ENCODE measurements at places on chromosomes 4 and X.

DNA sequence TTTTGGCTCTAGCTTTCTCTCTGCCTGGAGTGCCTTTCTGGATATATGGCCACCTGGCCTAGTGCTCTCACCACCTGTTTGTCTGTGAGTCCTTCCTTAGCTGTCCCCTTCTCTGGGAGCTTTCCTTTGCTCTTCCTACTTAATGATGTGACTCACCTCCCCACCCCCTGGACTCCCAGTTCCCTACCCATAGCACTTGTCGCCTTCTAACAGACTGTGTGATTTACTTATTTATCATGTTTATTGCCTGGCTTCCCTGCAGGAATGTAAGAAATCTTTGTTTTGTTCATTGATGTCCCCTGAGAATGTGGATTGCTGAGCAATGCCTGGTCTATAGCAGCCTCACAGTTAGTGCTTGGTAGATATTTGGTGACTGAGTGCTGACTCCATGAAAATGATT is 18.9 kb downstream of the ADD1 start:
- DNase-seq: no peak

GRCh38 chr4:123673971-123674370 is 277.4 kb downstream of the SPRY1 start:
- no peak for DNase-seq

- DNase-seq: no peak
Observed at GRCh38 chr4:155403886-155404285, 27.1 kb upstream of the MAP9 start.

- DNase-seq: no peak
Observed at GRCh38 chr4:152166567-152166966, 369.3 kb downstream of the FBXW7 start.

DNA sequence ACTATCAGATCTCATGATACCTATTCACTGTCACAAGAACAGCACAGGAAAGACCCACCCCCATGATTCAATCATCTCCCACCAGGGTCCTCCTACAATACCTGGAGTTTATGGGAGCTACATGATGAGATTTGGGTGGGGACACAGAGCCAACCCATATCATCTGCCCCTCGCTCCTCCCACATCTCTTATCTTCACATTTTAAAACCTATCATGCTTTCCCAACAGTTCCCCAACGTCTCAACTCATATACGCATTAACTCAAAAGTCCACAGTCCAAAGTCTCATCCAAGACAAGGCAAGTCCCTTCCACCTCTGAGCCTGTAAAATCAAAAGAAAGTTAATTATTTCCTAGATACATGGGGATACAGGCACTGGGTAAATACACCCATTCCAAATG is 1185.2 kb downstream of the PCDH7 start:
- no peak for DNase-seq

- DNase-seq: no peak
Observed at GRCh38 chr4:34953145-34953799, 1291.0 kb downstream of the ARAP2 start.

- no peak for DNase-seq
Observed at GRCh38 chr4:6017030-6017429, 1.2 kb downstream of the C4orf50 start.

GRCh38 chr4:141179474-141180373 is 41.0 kb upstream of the ZNF330 start:
- no peak for DNase-seq

GRCh38 chr4:140070973-140071372 is 83.0 kb downstream of the MAML3 start:
- DNase-seq: no peak

DNA sequence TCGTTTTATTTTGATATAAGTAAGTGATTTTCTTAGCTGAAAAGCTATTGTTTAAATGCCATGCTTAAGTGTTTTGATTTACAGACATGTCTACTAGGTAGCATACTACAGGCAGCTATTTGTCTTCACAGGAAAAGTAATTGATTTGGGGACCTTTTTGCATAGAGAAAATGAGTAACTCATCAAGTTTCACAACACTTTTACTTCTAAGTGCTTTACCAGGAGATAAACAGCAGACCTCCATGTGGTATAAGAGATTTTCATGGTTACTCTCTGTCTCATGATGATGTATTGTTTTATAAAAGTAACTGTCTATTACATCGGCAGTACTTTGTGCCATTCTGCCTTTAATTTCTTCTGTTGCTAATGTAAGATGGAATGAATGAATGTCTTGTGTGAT is 28.7 kb downstream of the RBPJ start:
- DNase-seq: no peak

GRCh38 chr4:8329560-8329858 is 60.0 kb downstream of the HTRA3 start:
- DNase-seq: no peak

GRCh38 chr4:19844446-19844845 is 407.3 kb upstream of the SLIT2 start:
- no peak for DNase-seq

GRCh38 chr4:72218953-72219352 is 187.2 kb downstream of the NPFFR2 start:
- DNase-seq: no peak

- no peak for DNase-seq
Observed at GRCh38 chr4:184953971-184954370, 64.3 kb upstream of the HELT start.

DNA sequence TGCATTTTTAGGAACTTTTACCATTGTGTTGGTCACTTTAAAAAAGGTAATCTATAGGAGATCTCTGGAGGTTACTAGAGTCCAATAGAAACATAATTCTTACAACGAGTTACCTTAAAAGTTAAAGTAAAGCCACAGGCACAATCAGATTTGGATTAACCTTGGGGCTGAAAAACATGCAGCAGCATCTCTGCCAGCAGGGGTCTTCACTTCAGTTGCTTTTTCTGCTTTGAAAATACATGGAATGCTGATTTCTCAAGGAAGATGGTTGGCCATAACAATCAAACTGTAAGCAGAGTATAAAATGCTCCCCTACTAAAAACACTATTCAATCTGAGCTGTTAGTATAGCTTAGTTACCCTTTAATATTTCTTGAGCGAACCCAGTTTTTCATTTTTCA is 1072.3 kb upstream of the PCDH10 start:
- DNase-seq: no peak

DNA sequence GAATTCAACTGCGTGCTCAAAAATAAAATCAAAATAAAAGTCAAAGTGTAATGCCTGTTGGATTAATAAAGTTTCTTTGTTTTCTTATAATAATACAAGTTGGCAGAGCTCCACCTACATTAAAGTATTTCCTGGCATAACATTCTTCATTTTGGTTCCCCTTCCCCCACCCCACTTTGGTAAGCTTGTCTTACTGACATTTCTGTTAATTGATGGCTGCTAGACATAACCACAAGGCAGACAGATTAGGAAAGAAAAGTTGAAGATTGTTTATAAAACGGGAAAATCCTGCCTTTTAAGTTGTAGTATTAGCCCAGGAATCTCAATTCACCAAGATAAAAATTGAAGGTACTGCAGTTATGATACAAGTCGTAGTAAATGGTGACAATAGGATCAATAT is 246.5 kb upstream of the RPS6KA3 start:
- DNase-seq: no peak

DNA sequence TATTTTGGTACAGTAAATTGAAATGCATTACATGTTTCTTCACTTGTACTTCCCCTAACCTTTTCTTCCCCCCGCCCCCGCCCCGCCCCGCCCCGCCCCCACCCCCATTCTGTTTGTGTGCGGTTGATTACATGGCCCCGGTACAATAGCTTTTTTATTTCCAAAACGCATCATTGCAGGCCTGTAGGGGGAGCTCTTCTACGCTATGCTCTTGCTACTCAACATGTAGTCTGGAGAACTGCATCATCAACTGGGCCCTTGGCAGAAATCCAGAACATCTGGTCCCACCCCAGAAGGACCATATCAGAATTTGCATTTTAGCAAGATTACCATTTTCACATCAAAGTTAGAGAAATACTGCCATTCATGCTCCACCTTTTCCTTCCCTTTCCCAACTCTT is 333.3 kb upstream of the DDX53 start:
- DNase-seq: no peak

- no peak for DNase-seq
Observed at GRCh38 chrX:9628779-9629493, 136.7 kb downstream of the GPR143 start.

- no peak for DNase-seq
Observed at GRCh38 chr4:53653484-53654053, 62.3 kb upstream of the LNX1 start.

DNA sequence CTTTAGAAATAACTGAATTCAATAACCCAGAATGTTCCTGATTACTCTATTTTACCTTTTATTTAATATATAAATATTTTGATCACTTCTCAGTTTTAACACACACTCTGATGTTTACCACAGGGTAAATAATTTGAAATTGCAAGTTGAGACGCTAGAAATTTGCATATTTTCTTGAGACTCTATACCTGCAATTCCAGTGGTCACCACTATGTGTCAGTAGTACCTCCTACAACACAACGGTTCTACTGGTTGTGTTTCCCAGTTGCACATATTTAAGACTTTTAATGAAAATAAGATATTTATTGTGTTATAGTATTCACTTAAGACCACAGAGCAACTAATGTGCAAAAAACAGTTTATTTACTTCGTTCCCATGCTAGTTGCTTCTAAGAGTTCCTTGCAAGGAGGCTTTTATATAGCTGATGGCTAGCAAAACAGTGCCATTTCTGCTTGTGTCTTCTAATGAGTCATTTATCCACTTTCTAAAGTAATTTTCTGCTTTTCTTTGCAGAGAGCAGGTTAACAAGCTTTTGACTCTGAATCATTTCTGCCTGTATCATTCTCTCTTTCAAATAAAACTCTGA is 98.9 kb upstream of the PDLIM3 start:
- no peak for DNase-seq

DNA sequence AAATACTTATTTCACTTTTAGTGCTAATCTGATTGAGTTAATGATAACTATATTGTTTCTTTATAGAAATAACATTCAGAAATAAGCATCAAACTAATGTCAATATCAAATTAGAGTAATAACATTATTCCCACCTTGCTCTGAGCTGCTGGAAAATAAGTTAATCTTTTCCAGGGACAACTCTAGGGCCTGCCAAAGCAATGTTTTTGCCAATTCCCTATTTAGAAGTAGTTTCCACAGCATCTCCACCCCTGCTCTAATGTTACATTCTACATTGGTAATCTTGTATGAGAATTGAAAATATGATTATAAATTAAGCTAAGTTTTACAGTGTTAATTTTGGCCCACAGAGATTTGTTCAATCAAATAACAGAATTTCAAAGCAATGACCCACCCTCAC is 68.3 kb downstream of the REELD1 start:
- DNase-seq: no peak

DNA sequence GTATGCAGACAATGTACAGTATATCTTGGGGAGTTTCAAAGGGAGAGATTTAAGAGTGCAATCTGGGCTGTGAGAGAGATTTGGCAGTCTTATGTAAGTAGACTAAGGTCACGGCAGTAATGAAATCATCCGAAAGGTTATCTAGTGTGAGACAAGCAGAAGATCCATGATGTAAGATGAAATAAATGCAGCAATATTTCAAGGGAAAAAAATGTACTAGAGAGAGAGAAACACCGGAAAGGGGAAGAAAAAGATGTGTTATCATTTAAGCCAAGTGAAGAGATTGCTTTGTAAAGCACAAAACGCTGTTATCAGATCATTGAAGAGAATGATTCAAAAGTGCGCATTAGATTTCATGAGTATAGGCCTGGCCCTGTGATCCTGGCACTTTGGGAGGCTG is 88.4 kb upstream of the GUCY1A1 start:
- no peak for DNase-seq

DNA sequence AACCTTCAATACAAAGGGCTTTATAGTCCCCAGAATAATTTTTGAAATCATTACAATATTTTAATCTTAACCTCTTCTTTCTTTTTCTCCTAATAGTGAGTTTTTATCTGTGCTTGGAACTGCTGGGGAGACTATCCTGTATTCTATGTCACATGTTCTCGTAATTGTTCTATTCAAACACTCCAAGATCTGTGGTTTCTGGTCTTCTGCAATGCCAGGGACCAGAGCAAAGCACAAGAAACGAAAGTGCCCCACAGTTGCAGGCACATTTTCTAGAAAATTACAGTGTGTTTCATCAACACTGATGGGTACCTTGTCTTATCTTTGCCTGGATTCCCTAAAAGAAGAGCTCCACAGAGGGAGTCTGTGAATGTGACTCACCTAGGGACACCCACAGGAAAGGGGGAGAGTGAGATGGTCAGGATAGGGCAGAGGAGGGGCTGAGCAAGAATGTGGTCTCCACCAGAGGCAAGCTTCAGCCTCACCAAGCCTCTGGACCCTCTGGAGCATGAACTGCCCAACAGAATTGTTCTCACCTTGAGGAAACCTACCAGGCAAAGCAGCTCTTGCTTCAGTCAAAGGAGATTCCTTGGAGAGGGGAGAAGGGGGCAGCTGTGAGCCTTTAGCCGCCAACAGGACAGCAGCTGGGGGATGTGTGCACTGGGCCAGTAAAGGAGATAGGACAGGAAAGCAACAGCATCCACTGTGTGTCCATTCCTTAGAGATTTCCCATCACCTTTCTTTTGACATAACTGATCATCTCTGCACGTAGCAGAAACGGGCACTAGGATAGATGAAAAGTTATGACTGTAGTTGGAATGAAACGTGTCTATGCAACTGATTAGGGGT is 25.9 kb downstream of the UNC5C start:
- DNase-seq: no peak

DNA sequence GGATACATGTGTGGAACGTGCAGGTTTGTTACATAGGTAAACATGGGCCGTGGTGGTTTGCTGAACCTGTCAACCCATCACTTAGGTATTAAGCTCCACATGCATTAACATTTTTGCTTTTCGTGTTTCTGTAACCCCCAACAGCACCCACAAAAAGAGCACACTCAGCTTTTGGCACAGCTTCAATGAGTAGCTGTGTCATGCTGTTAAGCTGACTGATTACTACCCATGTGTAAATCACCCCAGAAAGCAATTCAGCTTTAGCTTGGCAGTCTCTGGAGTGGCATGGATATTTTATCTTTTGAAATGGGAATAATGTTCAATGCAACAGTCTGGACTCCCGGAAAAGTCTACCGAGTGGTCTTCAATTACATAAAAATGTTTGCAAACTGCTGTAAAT is 734.3 kb downstream of the STIM2 start:
- DNase-seq: no peak

- no peak for DNase-seq
Observed at GRCh38 chrX:101462892-101463291, 22.4 kb upstream of the ARMCX4 start.

- DNase-seq: no peak
Observed at GRCh38 chr4:56234098-56234497, 153.2 kb downstream of the AASDH start.

GRCh38 chr4:54525602-54526001 is 132.2 kb upstream of the KIT start:
- no peak for DNase-seq

Data from CD4-positive, alpha-beta T cell treated with Interleukin-2 at 100 ng/mL for 4 hours (primary cell).